ENCODE measurements at places on chromosomes 7 and 10. TPM values are rescaled to one million over a fixed set of nuclear protein-coding genes. Genes with fewer than 3 reads are reported as not detected.

Gene SPDYE9
- polyA plus RNA-seq, result 1.9 TPM

Gene NPSR1
- polyA plus RNA-seq, result 0.14 TPM

Gene TRPV5
- polyA plus RNA-seq, result 0.09 TPM

Gene FRMPD2
- 0.09 TPM for polyA plus RNA-seq

Gene ZNF365
- polyA plus RNA-seq, result not detected

Data from hindlimb muscle (tissue), 1 donor.